ENCODE measurements at places on chromosomes 7 and 10. TPM values are rescaled to one million over a fixed set of nuclear protein-coding genes. Genes with fewer than 3 reads are reported as not detected.

SLC39A12 gene
- 0.29 TPM for total RNA-seq

ATRNL1 gene
- 0.93 TPM for total RNA-seq

UNCX gene
- total RNA-seq: not detected

SLC26A5 gene
- total RNA-seq: 1.9 TPM

PDE6C gene
- not detected for total RNA-seq

MUC12 gene
- total RNA-seq: not detected

AKR1B15 gene
- total RNA-seq: not detected

PLAC9 gene
- total RNA-seq: 24.1 TPM

WNT16 gene
- total RNA-seq: not detected

DNA sequence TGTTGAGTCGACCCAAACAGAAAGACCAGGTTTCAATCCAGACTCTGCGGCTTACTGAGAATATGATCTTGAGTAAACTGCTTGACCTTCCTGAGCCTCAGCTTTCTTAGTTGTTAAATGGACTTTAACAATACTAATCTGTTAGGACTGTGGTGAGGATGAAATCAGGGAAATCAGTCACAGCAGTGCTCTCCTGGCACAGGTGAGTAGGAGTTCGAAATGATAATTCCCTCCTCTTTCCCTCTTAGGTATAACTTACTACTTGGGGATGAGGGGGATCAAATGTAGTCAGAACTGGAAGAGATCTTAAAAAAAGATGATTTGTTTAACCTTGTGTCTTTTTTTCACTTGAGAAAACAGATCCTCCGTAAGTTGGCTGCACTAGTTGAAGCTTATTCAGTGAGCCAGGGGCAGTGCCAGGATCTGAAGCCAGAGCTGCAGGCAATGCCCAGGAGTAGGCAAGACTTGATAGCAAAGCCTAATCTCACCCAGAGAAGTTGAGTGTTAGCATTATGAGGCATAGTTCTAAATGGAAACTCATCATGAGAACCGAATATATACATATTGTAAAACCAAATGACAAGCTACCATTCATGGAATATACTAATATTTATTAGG is 1.8 kb upstream of the MAGI2 start:
- H3K36me3 ChIP-seq: no peaks in the 10 kb centered on the region
- no peaks in the 10 kb centered on the region for H3K27me3 ChIP-seq
- peaks cover 16% of the 10 kb centered on the region for H3K4me1 ChIP-seq
- DNase-seq: no peak
- peak overlapping the region; percentile 76 for H3K4me3 ChIP-seq

GRCh38 chr7:70402069-70402468 is 729.9 kb upstream of the GALNT17 start:
- H3K4me1 ChIP-seq: no peaks in the 10 kb centered on the region
- no peak overlapping the region for H3K4me3 ChIP-seq
- DNase-seq: no peak

DNA sequence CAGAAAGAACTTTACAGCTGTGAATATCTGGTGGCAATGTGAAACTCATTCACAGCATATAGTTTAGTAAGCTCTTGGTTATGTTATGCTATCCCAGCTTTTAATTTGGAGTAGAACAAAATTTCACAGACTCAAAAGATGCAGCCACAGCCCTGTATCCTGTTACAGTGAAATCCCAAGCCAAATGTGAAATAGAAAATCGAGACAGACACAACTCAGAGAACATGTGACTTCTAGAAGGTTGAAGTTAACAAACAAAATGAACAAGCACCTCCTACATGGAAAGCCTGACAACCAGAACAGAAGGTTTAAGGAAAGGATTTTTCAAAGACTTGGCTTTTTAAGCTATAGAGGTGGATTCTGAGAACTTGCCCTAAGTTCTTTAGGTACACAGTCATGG is 39.6 kb downstream of the JAZF1 start:
- H3K27me3 ChIP-seq: no peaks in the 10 kb centered on the region
- no peak overlapping the region for H3K4me3 ChIP-seq
- H3K36me3 ChIP-seq: no peaks in the 10 kb centered on the region
- no peaks in the 10 kb centered on the region for H3K4me1 ChIP-seq
- H3K27ac ChIP-seq: no peak overlapping the region
- DNase-seq: no peak

- no peaks in the 10 kb centered on the region for H3K36me3 ChIP-seq
- no peak overlapping the region for H3K4me3 ChIP-seq
- no peak for DNase-seq
- no peak overlapping the region for H3K27ac ChIP-seq
- H3K4me1 ChIP-seq: no peaks in the 10 kb centered on the region
- no peaks in the 10 kb centered on the region for H3K27me3 ChIP-seq
Observed at GRCh38 chr7:17229228-17229627, 69.2 kb upstream of the AHR start.

GRCh38 chr7:51029701-51030191 is 247.1 kb upstream of the GRB10 start:
- no peaks in the 10 kb centered on the region for H3K27me3 ChIP-seq
- no peak overlapping the region for H3K4me3 ChIP-seq
- H3K4me1 ChIP-seq: peaks cover under 1% of the 10 kb centered on the region

- no peaks in the 10 kb centered on the region for H3K4me1 ChIP-seq
- no peak overlapping the region for H3K27ac ChIP-seq
- H3K36me3 ChIP-seq: no peaks in the 10 kb centered on the region
- DNase-seq: no peak
- no peak overlapping the region for H3K4me3 ChIP-seq
Observed at GRCh38 chr10:110750931-110751330, 106.8 kb downstream of the RBM20 start.

GRCh38 chr10:62189131-62189530 is 79.5 kb downstream of the RTKN2 start:
- H3K36me3 ChIP-seq: no peaks in the 10 kb centered on the region
- H3K4me1 ChIP-seq: no peaks in the 10 kb centered on the region
- DNase-seq: no peak

- no peak overlapping the region for H3K4me3 ChIP-seq
- H3K4me1 ChIP-seq: no peaks in the 10 kb centered on the region
- no peaks in the 10 kb centered on the region for H3K27me3 ChIP-seq
- no peak overlapping the region for H3K27ac ChIP-seq
- DNase-seq: no peak
Observed at GRCh38 chr7:102444961-102445673, 11.7 kb downstream of the ORAI2 start.

DNA sequence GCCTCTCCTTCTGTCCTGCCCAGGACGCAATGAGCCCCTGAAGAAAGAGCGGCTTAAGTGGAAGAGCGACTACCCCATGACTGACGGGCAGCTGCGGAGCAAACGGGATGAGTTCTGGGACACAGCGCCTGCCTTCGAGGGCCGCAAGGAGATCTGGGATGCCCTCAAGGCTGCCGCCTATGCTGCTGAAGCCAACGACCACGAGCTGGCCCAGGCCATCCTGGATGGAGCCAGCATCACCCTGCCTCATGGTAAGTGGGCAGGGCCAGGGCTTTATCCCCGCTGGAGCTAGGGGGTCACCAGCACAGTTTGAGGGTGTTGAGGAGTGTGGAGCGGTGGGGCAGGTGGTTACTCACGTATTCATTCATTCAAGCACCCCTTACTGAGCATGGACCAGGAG is 4.7 kb upstream of the ANKRD2 start:
- DNase-seq: peak; percentile 35
- peaks cover 10% of the 10 kb centered on the region for H3K4me1 ChIP-seq
- no peak overlapping the region for H3K4me3 ChIP-seq
- H3K36me3 ChIP-seq: peaks cover 31% of the 10 kb centered on the region
- no peaks in the 10 kb centered on the region for H3K27me3 ChIP-seq
- H3K27ac ChIP-seq: no peak overlapping the region

DNA sequence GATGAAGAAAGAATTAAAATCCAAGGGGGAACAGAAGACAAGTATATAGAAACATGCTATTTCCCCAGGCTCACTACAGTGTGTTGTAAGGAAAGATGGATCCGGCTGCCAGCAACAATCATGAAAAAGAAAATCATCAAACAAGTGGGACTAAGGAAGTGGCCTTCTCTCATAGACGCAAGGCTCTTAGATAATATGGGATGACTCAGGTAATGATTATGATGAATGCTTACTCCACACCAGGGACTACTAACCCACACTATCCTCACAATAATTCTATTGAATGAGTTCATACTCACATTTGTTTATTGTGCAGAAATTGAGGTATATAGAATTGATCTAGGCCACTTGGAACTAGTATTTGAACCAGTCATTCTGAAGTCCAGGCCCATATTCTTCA is 111.2 kb upstream of the BET1 start:
- no peak for DNase-seq
- no peaks in the 10 kb centered on the region for H3K36me3 ChIP-seq
- H3K4me3 ChIP-seq: no peak overlapping the region
- H3K27me3 ChIP-seq: no peaks in the 10 kb centered on the region
- no peak overlapping the region for H3K27ac ChIP-seq
- H3K4me1 ChIP-seq: no peaks in the 10 kb centered on the region

DNA sequence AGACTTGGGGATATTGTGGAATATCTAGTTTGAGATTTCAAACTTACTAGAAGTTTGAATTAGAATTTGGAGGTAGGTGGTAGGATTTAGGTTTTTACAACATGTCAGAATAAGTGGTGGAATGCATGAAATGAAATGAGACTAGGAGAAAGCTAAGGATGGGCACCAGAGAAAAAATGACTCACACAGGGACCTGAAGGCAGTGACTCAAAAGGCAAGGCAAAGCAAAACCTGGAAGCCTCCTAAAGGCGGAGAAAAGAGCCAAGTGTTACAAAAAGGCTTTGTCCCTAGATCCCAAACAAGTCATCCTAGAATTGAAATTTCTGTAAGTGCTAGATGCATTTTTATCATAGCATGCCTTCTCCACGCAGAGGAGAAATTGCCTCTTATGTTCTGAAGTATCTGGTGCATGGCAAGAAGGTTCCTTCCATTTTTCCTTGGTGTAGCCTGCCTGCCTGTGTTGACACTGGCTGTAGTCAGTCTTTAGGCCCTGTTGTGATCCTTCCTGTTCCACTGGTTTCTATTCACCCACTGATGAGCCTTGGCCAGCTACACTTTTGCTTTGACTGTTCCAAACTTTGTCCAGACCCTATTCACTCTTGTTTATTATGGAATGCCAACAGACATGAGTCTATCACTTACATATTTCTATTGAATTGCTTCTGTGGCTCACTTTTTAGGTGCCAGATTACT is 109.3 kb downstream of the ETV1 start:
- H3K27me3 ChIP-seq: no peaks in the 10 kb centered on the region
- H3K4me1 ChIP-seq: no peaks in the 10 kb centered on the region
- no peaks in the 10 kb centered on the region for H3K36me3 ChIP-seq
- no peak for DNase-seq
- H3K4me3 ChIP-seq: no peak overlapping the region

DNA sequence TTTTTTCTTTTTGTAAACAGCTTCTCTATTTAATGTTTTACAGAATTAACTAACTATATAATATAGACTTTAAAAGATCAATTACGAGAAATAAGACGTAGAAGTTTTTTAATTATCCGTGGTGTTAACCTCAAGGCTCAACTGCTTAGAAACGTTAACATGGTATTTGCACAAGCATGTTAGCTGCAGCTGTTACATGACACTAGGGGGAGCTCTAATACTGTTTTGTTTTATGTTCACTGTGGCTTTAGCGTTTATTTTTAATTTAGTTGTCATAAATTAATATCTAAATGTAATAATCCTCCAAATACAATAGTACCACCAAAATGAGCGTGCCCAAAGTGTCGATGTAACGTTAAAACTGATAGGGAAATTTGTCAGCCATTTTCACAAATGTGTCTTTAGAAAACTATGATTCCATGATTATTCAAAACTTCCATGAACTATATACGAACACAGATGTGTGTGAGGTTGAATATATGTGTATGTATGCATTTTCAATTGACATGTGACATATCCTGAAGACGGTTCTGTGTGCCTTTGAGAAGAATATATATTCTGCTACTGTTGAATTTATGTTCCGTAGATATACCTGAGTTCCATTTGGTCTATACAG is 828.8 kb upstream of the MBL2 start:
- no peak overlapping the region for H3K27ac ChIP-seq
- H3K27me3 ChIP-seq: no peaks in the 10 kb centered on the region
- no peak for DNase-seq
- H3K36me3 ChIP-seq: no peaks in the 10 kb centered on the region
- H3K4me3 ChIP-seq: no peak overlapping the region
- no peaks in the 10 kb centered on the region for H3K4me1 ChIP-seq

GRCh38 chr7:108973075-108973474 is 403.4 kb downstream of the DNAJB9 start:
- no peak for DNase-seq
- H3K36me3 ChIP-seq: no peaks in the 10 kb centered on the region
- H3K27me3 ChIP-seq: no peaks in the 10 kb centered on the region
- H3K4me3 ChIP-seq: no peak overlapping the region
- H3K27ac ChIP-seq: no peak overlapping the region
- H3K4me1 ChIP-seq: no peaks in the 10 kb centered on the region

GRCh38 chr7:116710764-116711452 is 38.9 kb downstream of the MET start:
- H3K27ac ChIP-seq: peak overlapping the region; percentile 3
- no peaks in the 10 kb centered on the region for H3K4me1 ChIP-seq
- DNase-seq: no peak

- H3K4me1 ChIP-seq: peaks cover 9% of the 10 kb centered on the region
- no peaks in the 10 kb centered on the region for H3K36me3 ChIP-seq
- H3K4me3 ChIP-seq: no peak overlapping the region
- H3K27ac ChIP-seq: no peak overlapping the region
- H3K27me3 ChIP-seq: no peaks in the 10 kb centered on the region
- DNase-seq: no peak
Observed at GRCh38 chr10:132264966-132265889, 42.5 kb downstream of the STK32C start.

GRCh38 chr10:131972474-131973071 is 9.2 kb downstream of the BNIP3 start:
- no peak for DNase-seq
- peak overlapping the region; percentile 36 for H3K27ac ChIP-seq
- no peak overlapping the region for H3K4me3 ChIP-seq
- H3K36me3 ChIP-seq: peaks cover 36% of the 10 kb centered on the region
- H3K27me3 ChIP-seq: no peaks in the 10 kb centered on the region

DNA sequence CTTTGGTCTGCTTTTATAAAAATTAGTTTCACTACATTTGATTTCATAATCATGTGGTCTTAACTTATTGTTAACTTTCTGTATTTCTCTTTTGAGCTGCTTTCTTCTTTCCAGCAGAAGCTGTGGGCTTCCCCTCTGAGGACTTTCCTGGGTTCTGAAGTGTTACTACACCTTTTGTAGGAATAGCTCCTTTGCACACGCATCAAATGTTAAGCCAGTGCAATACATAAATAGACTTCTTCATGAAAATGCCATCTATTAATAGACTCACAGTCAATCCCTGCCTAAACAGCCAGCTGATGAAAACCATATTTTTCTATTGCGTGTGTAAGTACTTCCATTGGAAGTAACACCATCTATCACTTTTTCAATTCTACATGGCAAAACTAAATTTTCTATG is 1.5 kb downstream of the ABCB4 start:
- no peak for DNase-seq
- H3K4me3 ChIP-seq: no peak overlapping the region
- H3K27me3 ChIP-seq: no peaks in the 10 kb centered on the region
- H3K27ac ChIP-seq: no peak overlapping the region

All from upper lobe of right lung (tissue), 1 donor.